Natural killer cell treated with Interleukin-12 subunit alpha and Interleukin-12 subunit beta and Interleukin-15 and Interleukin-18, amount 100 ng/mL, for 72 hours (primary cell): ENCODE measurements at places on chromosomes 5 and 9. TPM values are rescaled to one million over a fixed set of nuclear protein-coding genes. Genes with fewer than 3 reads are reported as not detected.

The DRD1 gene
- not detected for total RNA-seq

The SLC46A2 gene
- total RNA-seq, result not detected

The GPX8 gene
- not detected for total RNA-seq

The SPACA9 gene
- total RNA-seq, result 1.0 TPM

The POU5F2 gene
- total RNA-seq, result 4.9 TPM

The LECT2 gene
- total RNA-seq, result not detected

The F2RL2 gene
- total RNA-seq, result not detected

The ACSL6 gene
- 0.67 TPM for total RNA-seq

DNA sequence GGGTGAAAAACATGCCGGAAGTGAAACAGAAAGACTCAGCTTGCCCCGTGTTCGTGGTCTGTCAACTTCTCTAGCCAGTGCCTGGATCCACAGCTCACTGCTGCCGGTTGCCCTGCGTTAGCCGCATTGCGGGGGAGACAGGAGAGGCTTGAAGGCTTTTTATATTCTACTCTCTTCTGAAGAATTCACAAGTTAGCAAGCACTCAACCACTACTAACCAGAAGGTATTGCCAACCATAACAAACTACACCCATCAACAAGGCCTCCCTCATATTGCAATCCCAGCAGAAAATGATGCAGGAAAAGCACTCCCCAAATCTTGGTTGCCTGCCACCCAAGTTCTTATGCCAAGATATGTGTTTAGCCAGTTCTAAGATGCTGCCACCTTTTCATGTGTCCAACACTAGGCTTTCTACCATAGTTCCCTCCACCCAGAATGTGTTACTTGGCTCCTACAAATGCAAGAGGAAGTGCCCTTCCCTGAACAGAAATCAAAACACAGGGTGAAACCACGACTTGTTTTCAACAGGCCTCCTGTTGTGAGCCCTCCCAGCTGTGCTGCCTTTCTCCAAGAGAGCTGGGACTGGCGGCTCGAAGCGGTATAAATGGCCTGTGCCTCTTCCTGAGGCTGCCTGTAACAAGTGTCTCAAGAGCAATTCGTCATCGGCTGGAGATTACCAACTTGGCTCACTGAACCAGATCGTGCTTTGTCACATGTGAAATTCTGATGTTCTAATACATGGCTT, 129.0 kb downstream of the SNX18 start:
- peaks cover 7% of the 10 kb centered on the region for H3K36me3 ChIP-seq
- H3K4me3 ChIP-seq, result peak overlapping the region; percentile 77
- peak overlapping the region; percentile 85 for H3K27ac ChIP-seq
- DNase-seq, result peak; percentile 95
- H3K4me1 ChIP-seq, result peaks cover 52% of the 10 kb centered on the region

- no peak overlapping the region for H3K27ac ChIP-seq
- no peaks in the 10 kb centered on the region for H3K4me1 ChIP-seq
- no peaks in the 10 kb centered on the region for H3K27me3 ChIP-seq
- DNase-seq, result no peak
- no peak overlapping the region for H3K4me3 ChIP-seq
- no peaks in the 10 kb centered on the region for H3K36me3 ChIP-seq
Observed at GRCh38 chr5:3392306-3392939, 203.2 kb upstream of the IRX1 start.

- H3K27me3 ChIP-seq, result peaks cover 7% of the 10 kb centered on the region
- H3K4me1 ChIP-seq, result no peaks in the 10 kb centered on the region
- DNase-seq, result no peak
- no peak overlapping the region for H3K4me3 ChIP-seq
- H3K27ac ChIP-seq, result no peak overlapping the region
Observed at GRCh38 chr5:113197456-113198200, 221.0 kb downstream of the DCP2 start.

- peaks cover 6% of the 10 kb centered on the region for H3K36me3 ChIP-seq
- H3K27me3 ChIP-seq, result no peaks in the 10 kb centered on the region
- no peak overlapping the region for H3K27ac ChIP-seq
- H3K4me1 ChIP-seq, result no peaks in the 10 kb centered on the region
- DNase-seq, result no peak
Observed at GRCh38 chr5:4542145-4542778, 597.9 kb upstream of the ADAMTS16 start.

- no peak overlapping the region for H3K4me3 ChIP-seq
- peak; percentile 20 for DNase-seq
- H3K36me3 ChIP-seq, result no peaks in the 10 kb centered on the region
- no peak overlapping the region for H3K27ac ChIP-seq
- H3K27me3 ChIP-seq, result peaks cover 12% of the 10 kb centered on the region
Observed at GRCh38 chr5:141866096-141866495, 12.1 kb downstream of the PCDH1 start.

DNA sequence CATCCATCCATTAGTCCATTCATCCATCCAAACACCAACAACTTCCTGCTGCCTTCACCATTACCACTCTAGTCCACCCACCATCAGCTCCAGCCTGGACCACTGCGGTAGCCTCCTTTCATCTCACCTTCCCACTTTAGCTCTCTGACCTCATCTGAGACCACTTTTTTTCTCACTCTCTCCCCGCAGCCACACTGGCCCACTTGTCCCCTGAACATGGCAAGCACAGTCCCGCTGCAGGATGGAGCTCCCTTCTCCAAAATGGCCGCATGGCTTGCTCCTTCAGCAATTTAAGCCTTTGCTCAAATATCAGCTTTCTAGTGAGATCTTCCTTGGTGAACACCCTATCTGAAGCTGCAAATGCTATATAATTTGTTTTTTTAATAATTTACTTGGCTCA, 11.1 kb downstream of the CSF1R start:
- no peak overlapping the region for H3K27ac ChIP-seq
- no peak for DNase-seq
- no peaks in the 10 kb centered on the region for H3K36me3 ChIP-seq
- H3K27me3 ChIP-seq, result peaks cover 6% of the 10 kb centered on the region
- no peaks in the 10 kb centered on the region for H3K4me1 ChIP-seq

DNA sequence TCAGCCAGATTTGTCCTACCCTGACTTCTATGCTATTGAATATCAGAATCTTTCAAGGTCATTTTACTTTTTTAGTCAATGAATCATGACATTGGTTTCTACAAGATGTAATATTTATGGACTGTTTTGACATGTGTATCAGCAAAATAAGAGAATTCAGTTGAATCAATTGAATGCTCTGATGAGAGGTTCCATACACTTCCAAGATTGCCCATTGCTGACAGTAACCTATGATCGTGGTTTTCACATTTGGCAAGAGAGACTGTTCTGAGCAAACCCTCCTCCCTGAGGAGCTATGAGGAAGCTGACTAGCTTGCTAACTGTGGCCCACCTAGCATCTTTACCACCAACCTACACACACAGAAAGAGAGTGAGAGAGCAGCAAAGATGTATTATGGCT, 56.7 kb upstream of the FST start:
- DNase-seq, result no peak
- H3K4me3 ChIP-seq, result no peak overlapping the region
- H3K27ac ChIP-seq, result no peak overlapping the region
- peaks cover 10% of the 10 kb centered on the region for H3K27me3 ChIP-seq
- H3K4me1 ChIP-seq, result no peaks in the 10 kb centered on the region
- no peaks in the 10 kb centered on the region for H3K36me3 ChIP-seq

- peaks cover 15% of the 10 kb centered on the region for H3K27me3 ChIP-seq
- DNase-seq, result no peak
- H3K4me3 ChIP-seq, result peak overlapping the region; percentile 38
- no peak overlapping the region for H3K27ac ChIP-seq
- H3K4me1 ChIP-seq, result peaks cover 4% of the 10 kb centered on the region
Observed at GRCh38 chr5:150208187-150209098, 18.6 kb downstream of the SLC6A7 start.

GRCh38 chr9:79432485-79432884, 139.3 kb upstream of the TLE4 start:
- H3K36me3 ChIP-seq, result no peaks in the 10 kb centered on the region
- no peak overlapping the region for H3K27ac ChIP-seq
- no peak for DNase-seq
- no peaks in the 10 kb centered on the region for H3K4me1 ChIP-seq
- no peaks in the 10 kb centered on the region for H3K27me3 ChIP-seq

DNA sequence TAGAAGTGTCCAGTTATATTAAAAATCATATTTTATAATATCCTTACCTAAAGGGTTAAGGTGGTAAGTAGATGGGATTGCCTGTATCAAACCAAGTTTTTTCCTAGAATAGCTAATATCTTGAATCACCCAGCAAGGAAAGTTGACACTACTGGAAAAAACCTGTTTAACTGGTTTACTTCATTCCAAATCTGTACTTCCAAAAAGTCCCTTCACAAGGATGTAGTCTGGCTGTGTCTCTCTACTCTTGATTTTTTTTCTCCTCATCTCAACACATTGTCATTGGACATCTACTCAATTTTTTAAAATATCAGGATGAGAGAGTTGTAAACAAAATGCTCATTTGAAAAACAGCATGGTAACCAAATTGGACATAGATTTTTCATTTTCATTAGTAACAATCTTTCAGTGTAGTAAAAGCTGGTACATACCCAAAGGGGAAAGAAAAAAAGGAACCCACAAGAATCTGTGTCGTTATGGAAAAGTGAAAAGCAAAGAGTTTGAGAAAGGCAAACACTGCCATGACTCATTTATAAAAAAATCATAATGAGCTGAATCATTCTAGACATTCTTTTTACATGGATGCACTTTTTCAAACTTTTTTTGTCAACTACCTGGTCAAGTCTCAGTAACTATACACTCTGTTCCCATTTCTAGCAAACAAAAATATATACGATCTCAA, 173.5 kb downstream of the GLIS3 start:
- DNase-seq, result no peak
- no peaks in the 10 kb centered on the region for H3K4me1 ChIP-seq
- H3K27me3 ChIP-seq, result peaks cover 42% of the 10 kb centered on the region
- H3K27ac ChIP-seq, result no peak overlapping the region
- H3K4me3 ChIP-seq, result no peak overlapping the region
- peaks cover 5% of the 10 kb centered on the region for H3K36me3 ChIP-seq

DNA sequence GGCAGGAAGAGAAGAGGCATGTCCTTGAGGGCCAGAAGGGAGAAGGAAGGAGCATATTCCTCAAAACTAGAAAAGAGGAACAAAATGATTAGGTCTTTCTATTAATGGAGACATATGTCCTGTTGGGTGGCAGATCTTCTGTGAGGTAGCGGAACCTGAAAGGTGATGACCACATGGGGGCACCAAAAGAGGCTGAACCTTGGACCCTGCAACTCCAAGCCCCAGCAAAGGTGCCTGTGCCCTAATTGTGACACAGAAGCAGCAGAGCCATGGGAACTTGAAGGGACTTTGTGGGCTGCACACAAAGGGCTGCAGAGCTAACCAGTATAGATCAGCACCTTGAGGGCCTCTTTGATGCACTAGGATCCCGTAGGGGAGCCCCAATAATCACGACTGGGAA, 158.0 kb downstream of the BAAT start:
- DNase-seq, result no peak
- no peak overlapping the region for H3K27ac ChIP-seq
- no peaks in the 10 kb centered on the region for H3K36me3 ChIP-seq
- H3K4me1 ChIP-seq, result no peaks in the 10 kb centered on the region

- no peak overlapping the region for H3K27ac ChIP-seq
- H3K4me1 ChIP-seq, result peaks cover 12% of the 10 kb centered on the region
- peaks cover 5% of the 10 kb centered on the region for H3K36me3 ChIP-seq
- no peak for DNase-seq
- H3K27me3 ChIP-seq, result peaks cover 25% of the 10 kb centered on the region
- no peak overlapping the region for H3K4me3 ChIP-seq
Observed at GRCh38 chr5:10588779-10589447, 25.0 kb downstream of the ANKRD33B start.

- H3K27ac ChIP-seq, result no peak overlapping the region
- H3K4me1 ChIP-seq, result peaks cover 13% of the 10 kb centered on the region
- no peak for DNase-seq
- no peaks in the 10 kb centered on the region for H3K36me3 ChIP-seq
- H3K27me3 ChIP-seq, result no peaks in the 10 kb centered on the region
Observed at GRCh38 chr5:14743601-14744295, 79.2 kb downstream of the OTULIN start.

DNA sequence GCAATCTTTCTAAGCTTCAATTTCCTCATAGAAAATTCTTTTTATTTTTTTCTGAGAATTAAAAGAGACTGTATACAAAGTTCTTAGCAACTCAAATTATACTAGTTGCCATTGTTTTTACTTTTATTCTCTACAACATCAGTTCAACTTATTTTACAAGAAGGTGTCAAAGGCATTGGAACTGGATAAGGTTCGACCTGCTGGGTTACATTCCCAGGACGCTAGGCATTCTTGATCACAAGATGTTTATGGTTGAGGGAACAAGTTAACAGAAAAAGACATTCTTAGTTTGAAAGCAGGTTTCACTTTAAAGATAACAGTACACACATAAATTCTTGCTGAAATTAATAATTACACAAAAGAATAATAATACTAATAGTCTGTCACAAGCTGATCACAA, 163.5 kb upstream of the SNX2 start:
- H3K36me3 ChIP-seq, result no peaks in the 10 kb centered on the region
- H3K27ac ChIP-seq, result no peak overlapping the region
- H3K27me3 ChIP-seq, result no peaks in the 10 kb centered on the region
- no peaks in the 10 kb centered on the region for H3K4me1 ChIP-seq
- no peak overlapping the region for H3K4me3 ChIP-seq

DNA sequence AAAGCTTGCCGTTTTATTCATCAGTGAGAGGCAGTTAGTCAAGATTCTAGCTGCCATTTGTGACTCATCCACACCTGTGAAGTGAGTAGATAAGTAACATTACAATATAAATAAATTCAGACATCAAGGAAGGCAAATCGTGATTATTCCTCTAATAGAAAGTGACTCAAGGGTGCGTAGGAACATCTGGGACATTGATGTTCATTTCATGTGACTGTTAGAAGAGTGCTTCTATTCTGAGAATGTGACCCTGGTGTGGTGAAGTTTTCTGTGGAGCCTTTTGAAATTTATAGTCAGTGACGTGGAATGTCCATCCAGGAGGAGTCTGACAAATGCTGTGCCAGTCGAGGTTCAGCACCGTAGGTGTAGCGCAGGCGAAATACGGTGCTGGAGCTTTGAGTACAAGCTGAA, 48.4 kb upstream of the FAM240B start:
- no peak for DNase-seq

GRCh38 chr5:157571357-157571827, 4.2 kb downstream of the ADAM19 start:
- no peak for DNase-seq
- no peaks in the 10 kb centered on the region for H3K27me3 ChIP-seq

GRCh38 chr9:115374724-115375268, 256.8 kb upstream of the TNC start:
- no peak for DNase-seq
- H3K36me3 ChIP-seq, result no peaks in the 10 kb centered on the region
- no peak overlapping the region for H3K4me3 ChIP-seq
- no peak overlapping the region for H3K27ac ChIP-seq
- no peaks in the 10 kb centered on the region for H3K4me1 ChIP-seq
- peaks cover 7% of the 10 kb centered on the region for H3K27me3 ChIP-seq

GRCh38 chr5:132467287-132467984, 23.1 kb downstream of the IRF1 start:
- H3K36me3 ChIP-seq, result no peaks in the 10 kb centered on the region
- no peaks in the 10 kb centered on the region for H3K27me3 ChIP-seq
- peak overlapping the region; percentile 97 for H3K27ac ChIP-seq
- H3K4me3 ChIP-seq, result peak overlapping the region; percentile 89
- DNase-seq, result no peak
